ENCODE measurements at places on chromosomes 13 and 19.

DNA sequence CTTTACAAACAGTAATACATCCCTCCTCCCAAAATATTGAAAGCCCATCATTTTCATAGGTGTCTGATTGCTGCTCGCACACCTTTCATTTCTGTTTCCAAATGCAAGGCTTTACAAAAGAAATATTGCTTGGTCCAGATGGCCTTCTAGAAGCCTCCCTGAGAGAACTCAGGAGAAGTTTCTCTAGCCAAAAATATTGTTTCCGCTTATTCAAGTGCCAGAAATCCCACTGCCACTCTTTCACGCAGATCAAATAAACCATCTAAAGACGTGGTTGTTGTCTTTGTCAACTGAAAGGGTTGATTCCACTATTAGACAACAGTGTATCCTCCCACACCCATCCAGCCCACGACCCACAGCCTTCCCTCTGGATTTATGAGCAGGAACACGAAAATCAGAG lies 96.2 kb downstream of the ZIC5 start:
- no peak for DNase-seq

- no peak for DNase-seq
These were observed 186.9 kb upstream of the STARD13 start for GRCh38 chr13:33472446-33472845.

- no peak for DNase-seq
These were observed 160.3 kb downstream of the KCTD15 start for GRCh38 chr19:33956941-33957340.

DNA sequence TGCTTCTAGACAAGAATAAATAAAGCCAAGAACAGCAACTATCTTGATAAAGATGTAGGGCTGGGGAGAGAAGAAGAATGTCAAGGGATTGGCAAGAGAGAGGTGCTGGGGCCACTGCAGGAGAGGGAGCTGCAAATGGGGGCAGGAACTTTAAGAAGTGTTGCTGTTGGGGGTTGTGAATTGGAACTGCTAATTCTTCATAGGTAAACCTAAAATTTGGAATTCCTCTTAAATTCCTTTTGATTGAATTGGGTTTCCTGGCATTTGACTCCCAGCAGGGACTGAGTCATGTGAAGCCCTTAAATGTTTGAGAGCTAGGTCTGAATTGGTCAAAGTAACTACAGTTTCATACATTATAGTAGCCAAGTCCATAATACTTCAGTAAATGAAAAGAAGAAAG lies 305.6 kb upstream of the TMTC4 start:
- no peak for DNase-seq

GRCh38 chr13:30026093-30026492 lies 175.7 kb upstream of the UBL3 start:
- DNase-seq = no peak

GRCh38 chr13:111575719-111576118 lies 255.3 kb downstream of the TEX29 start:
- no peak for DNase-seq

GRCh38 chr13:98468929-98469328 lies 108.0 kb downstream of the STK24 start:
- DNase-seq = no peak

- no peak for DNase-seq
These were observed 102.5 kb upstream of the ZNF536 start for GRCh38 chr19:30269638-30270037.

DNA sequence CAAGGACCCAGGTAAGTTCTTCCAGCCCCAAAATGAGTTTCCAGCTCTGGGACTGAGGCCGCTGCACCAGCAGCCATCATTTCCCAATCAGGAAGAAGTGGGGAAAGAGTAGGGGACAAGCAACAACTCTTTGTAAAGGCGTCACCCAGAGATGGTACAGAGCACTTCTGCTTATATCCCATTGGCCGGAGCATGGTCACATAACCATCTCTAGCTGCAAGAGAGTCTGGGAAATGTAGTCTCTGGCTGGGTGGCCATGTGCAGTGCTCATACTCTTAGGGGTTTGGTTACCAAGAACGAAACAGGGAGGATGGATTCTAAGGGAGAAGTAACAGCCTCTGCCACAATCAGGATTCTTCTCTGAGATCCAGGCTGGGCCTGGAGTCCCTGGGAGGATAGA lies 26.3 kb downstream of the CKM start:
- no peak for DNase-seq

DNA sequence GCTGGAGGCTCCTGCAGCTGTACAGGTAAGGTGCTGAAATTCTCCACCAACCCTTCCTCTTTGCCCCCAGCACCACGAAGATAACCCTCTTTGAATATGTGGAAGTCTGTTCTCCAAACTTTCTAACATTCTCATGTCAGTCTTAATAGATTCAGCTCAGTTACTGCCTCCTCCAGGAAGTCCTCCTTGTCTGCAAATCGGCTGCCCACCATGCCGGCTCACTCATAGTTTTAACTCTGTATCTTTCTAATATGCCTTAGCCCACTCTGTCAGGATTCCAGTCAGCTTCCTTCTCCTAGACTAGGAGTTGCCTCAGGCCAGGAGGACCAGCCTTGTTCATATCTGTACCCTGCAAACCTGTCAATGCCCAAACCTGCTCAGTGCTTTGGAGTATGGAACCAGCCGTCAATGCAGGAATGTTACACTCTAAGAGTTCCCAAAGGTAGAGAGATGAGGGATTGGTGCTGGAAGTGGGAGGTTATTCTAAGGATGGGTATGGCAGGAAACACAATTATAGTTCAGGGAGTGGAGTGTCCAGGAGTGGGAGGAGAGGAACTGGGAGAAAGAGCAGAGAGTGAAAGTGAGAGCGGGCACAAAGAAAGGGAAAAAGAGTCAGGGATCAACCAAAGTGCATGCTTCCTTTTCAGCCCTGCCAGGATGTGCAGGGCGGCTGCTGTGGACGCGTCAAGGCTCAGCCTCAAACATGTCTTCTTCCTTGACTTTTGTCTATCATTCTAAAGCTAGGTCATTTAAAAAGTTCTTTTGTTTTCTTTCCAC lies 38.0 kb upstream of the ALOX5AP start:
- no peak for DNase-seq

GRCh38 chr13:76925115-76925514 lies 23.2 kb upstream of the ACOD1 start:
- no peak for DNase-seq

DNA sequence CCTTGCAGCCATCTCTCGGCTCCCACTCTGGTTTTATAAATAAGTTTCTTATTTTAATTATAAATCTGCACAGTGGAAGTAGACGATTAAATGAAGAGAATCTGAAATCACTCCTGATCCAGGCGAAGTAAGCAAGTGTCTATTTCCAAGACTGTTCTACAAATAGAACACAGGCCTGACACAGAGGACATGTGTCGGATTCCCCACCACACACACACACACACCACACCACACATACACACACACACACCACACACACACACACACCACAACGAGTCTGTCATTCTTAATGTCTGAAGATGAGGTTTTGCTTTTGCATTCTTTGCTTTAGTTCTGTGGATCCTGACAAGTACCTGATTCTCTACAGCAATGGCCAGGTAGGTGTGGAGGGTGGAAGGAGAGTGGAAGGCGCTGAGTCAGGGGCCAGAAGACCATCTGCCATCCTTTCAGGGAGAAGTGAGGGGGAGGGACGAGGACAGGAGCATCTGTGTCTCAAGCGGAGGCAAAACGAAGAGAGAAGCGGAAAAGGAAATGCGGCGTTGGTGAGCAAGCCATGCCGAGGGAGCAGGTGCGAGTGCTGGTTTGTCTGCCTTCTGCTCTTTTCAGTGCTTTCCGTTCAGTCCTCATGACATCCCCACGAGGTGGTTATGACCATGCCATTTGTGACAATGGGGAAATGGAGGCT lies 110.2 kb downstream of the TEX26 start:
- no peak for DNase-seq

GRCh38 chr13:78398743-78399410 lies 204.5 kb downstream of the POU4F1 start:
- no peak for DNase-seq

DNA sequence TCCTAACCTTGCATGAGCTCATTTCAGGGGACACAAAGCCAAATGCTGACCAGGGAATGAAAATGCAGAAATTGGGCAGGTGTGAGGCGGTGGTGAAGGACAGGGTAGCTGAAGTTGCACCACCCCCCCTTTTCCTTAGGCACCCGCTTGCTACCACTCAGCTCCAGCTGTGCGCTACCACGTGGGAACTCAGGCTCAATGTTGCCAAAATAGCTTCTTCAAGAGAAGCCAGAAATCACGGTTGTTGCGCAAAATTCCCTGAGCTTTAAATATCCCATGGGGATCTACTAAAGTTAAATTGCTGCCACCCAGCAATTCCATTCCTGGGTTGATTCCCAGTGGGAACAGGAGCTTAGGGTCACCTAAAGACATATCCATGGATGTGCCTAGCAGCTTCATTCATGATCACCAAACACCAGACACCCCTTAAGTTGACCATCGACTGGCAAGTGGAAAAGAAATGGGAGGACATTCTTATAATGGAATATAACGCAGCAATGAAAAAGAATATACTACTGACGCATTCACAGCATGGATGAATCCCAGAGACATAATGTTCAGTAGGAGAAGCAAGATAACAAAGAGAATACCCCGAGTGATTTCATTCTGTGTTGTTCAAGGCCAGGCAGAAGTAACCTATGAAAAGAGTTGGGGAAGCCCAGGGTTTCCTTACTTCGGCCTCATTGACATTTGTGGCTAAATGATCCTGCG lies 12.8 kb upstream of the ADGRL1 start:
- DNase-seq = no peak

DNA sequence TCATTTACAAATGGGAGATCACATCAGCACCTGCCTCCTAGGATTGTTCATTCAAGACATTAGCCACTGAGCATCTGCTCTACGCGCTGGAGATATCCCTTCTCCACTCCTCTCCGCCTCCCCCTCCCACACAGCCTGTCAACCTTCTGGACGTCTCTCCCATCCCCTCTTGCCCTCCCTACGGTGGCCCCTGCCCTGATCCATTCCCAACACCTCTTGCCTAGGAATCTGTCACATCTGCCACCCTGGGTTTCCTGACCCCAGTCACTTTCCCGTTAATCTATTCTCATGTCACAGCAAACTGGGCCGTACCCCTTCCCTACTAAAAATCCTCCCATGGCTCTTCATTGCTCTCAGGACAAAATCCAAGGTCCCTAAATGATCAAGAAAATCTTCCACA lies 10.3 kb downstream of the DYRK1B start:
- no peak for DNase-seq

- no peak for DNase-seq
These were observed 14.9 kb downstream of the ESD start for GRCh38 chr13:46782066-46782465.

GRCh38 chr19:4803736-4804695 lies 12.5 kb downstream of the FEM1A start:
- peak; percentile 71 for DNase-seq

DNA sequence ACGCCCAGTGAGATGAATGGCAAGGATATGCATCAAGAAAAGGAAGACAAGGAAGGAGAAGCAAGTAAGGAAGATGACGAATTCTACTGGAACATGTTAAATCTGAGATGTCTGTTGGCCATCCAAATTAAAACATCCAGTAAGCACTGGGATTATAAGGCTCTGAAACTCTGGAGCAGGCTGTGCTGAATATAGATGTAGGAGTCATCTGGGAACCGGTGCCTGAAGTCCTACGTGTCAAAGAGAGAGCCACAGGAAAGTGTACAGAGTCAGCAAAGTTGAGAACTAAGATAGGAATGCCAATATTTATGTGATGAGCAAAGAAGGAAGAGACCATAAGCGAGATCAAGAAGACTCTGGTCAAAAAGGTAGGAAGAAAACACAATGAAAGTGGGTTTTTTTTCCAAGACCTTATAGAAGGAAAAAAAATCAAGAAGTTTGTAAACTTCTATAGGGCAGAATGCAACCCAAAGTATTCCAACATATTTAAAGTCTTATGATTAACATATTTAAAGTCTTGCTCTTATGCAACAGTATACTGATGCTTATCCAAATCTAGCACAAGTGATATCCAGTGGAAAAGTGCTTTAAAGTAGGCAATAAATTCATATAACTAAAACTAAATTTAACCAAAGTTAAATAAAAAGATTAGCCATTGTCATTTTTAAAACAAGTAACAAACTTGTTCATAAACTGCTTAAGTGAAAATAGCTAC lies 51.2 kb upstream of the EEF1AKMT1 start:
- no peak for DNase-seq

DNA sequence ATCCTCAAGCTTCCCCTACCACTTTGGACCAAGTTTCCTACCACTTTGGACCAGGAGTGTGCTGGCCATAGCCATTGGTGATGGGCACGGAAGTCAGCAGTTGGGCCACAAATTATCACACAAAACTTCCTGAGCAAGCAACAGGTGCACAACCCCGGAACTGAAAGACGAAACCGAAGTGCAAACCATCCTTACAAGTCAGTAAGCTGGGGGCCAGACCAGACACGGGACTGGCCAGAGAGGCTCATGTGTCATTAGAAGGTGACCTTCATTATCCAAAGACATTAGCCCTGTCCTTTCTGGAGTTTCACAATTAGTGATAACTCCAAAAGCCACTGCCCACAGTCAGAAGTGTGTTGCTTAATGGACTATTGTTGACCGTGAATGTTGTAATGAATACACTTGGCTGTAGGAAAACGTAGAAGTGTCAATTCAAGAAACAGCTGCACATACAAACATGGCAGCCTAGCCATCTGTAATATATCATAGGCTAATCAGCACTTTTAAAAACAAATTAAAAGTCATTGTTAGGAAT lies 244.1 kb upstream of the IRS2 start:
- DNase-seq = no peak

DNA sequence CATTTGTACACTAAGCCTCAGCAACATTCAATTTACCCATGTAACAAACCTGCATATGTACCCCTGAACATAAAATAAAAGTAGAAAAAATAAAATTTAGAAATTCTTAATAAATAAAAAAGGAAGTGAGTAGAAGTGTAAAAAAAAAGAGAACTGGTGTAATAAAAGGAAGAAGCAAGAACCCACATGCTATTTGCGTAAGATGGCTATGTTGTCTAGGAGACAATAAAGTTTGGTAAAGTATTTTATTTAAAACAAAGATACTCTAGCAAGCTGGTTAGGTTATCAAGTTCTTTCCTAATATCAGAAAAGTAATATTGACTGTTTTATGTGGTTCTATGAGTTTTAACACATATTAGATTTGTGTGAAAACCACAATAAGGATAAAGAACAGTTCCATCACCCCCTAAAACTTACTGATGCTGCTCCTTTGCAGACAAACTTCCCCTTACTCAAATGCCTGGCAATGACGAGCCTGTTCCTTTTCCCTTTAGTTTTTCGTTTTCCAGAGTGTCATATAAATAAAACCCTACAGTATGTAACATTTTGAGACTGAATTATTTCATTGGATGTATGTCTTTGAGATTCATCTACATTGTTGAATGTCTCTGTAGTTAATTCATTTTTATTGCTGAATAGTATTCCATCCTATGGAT lies 98.9 kb downstream of the TNFSF13B start:
- no peak for DNase-seq

DNA sequence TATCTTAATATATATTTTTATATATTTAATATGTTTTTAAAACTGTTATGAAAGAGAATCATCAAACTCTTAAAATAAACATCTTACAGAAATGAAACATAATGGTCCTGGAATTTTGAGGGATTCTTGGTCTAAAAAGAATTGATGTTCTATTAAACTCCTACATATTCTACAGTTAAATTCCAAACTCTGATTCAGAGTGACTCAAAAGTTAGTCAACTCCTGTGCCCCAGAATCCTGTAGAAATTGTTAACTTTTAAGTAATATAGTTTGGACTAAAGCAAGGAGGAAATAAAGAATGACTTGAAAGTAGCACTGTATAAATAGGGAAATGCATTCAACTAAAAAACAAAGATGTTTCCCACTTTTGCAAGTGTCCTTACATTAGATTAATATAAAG lies 47.7 kb downstream of the FNDC3A start:
- DNase-seq = no peak

All from erythroblast (primary cell).